ENCODE measurements at places on chromosomes 2 and 18.

- no peak for DNase-seq
Observed at GRCh38 chr2:197801033-197801432, 3.4 kb upstream of the PLCL1 start.

DNA sequence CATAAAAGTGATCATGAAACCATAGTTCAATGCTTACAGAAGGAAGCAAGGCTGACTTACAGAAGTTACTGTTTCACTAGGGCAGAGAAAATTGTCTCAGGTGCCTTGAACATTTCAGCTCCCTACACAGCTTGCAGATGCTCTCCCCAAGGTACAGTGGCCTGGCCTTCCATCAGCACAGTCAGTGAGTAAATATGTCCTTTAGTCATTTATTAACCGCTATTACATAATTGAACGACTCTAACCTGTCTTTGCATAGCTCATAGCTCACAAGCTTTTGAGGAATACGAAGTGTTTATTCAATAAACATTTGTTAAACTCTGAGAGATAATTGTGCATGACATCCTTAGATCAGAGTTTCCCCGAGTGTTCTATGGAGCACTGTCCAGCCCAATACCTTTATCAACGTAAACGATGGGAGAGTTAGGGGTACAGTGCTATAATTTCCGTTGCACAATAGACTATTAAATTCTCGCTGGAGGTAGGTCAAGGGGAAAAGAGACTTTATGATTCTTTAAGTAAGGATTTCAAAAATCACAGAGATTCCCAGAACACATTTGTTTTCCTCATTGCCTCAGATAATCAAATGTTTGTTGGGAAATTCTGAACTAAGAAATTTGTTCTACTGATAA lies 677.8 kb downstream of the TSN start:
- DNase-seq: no peak

- no peak for DNase-seq
Observed at GRCh38 chr2:214482728-214483127, 71.9 kb downstream of the VWC2L start.

DNA sequence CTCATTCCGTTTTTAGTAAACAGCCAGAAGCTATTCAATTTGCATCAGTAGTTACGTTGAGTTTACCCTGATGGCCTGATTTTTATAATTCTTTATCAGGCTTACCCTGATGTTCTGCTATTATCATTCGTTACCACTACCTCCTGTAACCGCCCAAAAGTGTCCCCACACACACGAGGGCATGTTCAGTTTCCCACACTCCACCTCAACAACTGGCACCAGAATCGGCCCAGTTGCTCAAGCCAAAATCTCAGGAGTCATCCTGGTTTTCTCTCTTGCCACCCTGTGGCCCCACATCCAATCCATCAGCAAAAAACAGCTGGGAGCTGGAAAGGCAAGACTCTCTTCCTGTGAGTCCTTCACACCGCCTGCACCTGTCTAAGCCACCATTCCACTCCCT lies 102.9 kb upstream of the RAB6C start:
- no peak for DNase-seq

DNA sequence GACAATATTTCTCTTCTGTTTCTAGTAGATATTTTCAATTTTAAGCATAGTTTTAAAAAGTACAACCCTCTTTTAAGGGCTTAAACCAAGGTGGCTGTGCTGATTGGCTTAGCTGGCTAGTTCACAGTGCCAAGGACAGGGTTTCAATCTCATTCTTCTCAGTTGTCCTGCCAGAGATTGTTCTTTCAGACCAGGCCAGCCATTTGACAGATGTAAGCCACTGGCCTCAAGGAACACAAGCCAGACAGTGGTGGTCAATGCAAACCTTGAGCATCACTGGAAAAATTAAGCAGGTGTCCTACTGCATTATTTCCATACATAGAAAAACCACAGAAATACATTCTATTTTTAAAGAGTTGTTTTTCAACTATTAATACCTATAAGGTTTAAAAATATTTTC lies 5.9 kb downstream of the RNF103 start:
- no peak for DNase-seq

- DNase-seq: no peak
Observed at GRCh38 chr2:218993345-218994315, at the start of gene CRYBA2. Gene CRYBA2 (minus strand): TSS chr2:218993422. CDS start chr2:218993176, 246 bp downstream.

DNA sequence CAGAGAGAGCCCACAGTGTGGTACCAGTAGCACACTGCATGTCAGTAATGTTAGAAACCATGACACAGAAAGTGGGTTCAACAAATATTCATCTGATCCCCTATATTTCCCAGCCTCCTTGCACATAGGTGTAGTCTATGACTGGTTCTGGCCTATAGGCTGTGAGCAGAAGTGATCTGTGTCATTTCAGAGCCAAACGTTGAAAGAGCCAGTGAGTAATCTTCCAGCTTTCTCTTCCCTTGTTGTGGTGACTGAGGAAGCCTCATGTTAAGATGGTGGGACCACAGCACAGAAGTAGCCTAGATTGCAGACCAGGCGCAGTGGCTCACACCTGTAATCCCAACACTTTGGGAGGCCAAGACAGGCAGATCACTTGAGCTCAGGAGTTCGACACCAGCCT lies 4.1 kb downstream of the TMEM237 start:
- DNase-seq: no peak

DNA sequence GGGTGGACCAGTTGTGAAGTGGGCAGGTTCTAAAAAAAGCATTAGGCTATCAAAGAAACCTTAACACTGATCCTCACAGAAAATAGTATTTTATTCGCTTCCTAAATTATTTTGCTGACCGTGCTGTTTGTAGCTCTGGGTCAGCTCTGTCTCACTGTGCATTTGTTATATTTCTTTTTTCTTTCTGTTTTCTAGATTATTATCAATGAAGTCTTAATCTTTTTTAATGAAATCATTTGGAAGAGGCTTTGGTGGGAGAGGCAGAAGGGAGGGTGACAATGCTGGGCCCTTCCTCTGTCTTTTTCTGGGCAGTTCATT lies 213.6 kb downstream of the PTGR3 start:
- DNase-seq: no peak

DNA sequence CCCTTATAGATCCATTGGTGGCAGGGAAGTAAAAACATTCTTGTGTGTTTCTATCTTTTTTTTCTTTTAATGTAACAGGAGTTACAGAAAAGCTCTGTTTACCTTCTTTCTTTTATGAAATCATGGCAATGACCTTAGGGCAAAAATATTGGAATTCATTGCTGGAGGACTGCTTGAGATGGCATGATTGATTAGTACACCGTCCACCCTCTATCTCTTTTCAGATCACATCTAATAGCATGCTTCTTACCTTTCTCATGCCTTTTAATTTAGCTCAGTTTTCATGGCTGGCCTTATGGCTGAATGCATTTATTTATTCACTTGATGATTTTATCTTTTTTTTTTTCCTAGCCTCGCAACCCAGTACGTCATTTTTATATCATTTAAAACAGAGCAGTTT lies 177.6 kb upstream of the CDH20 start:
- no peak for DNase-seq

DNA sequence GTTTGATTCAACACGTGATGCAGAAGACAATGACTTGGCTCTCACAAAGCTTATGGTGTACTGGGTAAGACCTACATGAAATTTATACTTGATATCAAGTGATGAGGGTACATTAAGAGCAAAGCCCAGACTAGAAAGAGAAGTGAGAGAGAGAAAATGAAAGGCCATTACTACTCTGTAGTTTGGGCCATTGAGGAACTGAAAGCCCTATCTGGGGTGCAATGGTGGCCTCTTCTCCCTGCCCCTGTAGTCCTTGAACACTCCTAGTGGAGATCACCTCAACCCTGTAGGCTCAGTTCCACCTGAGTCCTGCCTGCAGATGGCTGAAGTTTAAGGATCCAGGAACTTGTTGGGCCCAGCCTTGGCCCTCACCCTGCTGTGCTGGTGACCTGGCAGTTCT lies 569.8 kb upstream of the MEX3C start:
- no peak for DNase-seq

GRCh38 chr2:85704800-85705679 lies 10.9 kb downstream of the GNLY start:
- peak; percentile 16 for DNase-seq

- DNase-seq: peak; percentile 97
Observed at GRCh38 chr18:9102508-9103375, at the start of gene NDUFV2. Gene NDUFV2 (plus strand): TSS chr18:9102699. CDS start chr18:9102744, 45 bp downstream.

GRCh38 chr18:66150650-66151049 lies 399.8 kb downstream of the CDH7 start:
- no peak for DNase-seq

DNA sequence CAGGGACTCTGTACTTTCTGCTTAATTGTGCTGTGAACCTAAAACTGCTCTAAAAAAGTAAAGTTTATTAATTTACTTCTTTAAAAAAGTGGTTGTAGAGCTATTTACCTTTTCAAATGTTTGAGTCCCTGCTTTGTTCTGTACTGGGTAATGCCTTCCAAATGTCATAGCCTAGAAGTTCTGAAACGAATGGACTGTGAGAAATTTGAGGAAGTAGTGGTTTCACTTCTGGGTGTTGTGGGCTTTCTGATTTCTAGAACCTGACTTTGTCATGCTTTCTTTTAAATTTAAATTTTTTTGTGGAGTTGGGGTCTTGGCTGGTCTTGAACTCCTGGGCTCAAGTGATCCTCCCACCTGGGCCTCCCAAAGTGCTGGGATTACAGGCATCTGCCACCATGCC lies 44.6 kb downstream of the SMAD4 start:
- no peak for DNase-seq

DNA sequence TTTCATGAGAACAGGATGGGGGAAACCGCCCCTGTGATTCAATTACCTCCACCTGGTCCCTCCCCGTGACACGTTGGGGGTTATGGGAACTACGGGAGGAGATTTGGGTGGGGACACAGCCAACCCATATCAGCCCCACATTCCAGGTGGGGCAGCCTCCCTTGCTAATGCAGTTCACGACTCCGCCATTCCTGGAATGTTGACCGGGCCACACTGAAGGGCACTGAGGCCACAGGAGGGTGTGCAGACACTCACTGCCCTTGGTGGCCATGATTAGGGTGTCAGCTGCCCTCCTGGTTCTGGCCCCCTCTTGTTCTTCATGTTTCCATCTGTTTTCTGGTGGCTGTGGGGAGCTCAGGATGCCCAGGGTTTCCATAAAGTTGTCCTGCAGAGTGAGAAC lies 176.3 kb downstream of the TWIST2 start:
- DNase-seq: no peak

- DNase-seq: no peak
Observed at GRCh38 chr2:67471681-67472080, 74.5 kb downstream of the ETAA1 start.

- DNase-seq: no peak
Observed at GRCh38 chr2:233363744-233364235, 9.5 kb downstream of the DGKD start.

DNA sequence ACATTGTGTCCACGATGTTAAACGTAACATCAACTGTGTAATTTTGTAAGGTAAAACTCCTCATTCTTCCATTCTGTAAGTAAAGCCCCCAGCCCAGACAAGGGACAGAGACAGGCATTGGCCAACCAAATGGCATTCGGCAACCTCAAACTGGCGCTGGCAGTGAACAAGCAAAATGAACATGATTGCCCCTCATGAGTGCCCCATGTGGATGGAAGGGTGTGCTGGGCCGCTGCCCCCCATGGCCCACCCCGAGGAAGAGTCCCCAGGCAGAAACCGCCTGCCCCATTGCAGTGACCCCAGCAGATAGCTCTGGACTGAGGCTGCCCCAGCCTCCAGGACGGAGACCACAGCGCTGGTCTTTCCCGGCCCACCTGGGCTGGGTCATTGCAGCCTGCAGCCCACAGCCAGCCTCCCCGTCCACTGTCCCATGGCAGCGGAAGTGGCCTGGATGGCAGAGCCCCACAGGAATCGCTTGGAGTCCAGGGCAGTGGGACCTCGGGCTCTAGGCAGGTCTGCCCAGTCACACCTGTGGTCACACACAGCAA lies 220.2 kb downstream of the HDAC4 start:
- no peak for DNase-seq

DNA sequence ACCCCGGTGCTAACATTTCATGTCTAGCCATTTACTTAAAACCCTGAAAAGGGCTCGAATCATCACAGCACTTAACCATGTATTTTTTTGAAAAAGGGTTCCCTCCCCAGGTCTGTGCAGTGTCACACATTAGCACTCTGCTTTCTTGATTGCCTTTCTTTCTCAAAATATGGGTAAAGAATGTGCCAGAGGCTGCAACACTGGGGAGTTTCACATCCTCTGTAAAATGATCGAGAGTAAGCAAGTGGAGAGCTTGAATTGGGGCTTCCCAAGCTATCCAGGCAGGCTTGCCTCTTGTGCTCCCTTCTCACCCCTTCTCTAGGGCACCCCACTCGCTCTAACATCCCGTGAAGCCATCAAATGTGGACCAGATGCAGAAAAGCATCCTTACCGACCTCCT lies 177.0 kb upstream of the CCDC68 start:
- no peak for DNase-seq

- DNase-seq: no peak
Observed at GRCh38 chr2:23157812-23158211, 227.2 kb upstream of the KLHL29 start.

DNA sequence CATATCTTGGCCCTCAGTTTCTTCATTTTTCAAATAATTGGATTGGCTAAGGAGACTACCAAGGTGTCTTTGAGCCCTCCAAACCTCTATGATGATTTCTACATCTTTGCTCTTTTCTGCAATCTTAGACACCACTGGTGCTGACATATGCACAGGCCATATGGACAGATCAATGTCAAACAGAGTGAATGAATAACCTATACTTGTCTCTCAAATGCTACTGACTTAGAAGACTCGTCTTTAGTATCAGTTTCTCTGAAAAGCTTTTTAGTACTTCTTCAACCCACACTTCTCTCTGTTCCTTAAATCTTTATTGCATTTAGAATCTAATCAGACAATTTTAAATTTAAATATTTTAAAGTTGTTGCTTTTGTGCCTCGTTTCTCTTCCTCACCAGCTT lies 258.2 kb downstream of the LTBP1 start:
- DNase-seq: no peak

DNA sequence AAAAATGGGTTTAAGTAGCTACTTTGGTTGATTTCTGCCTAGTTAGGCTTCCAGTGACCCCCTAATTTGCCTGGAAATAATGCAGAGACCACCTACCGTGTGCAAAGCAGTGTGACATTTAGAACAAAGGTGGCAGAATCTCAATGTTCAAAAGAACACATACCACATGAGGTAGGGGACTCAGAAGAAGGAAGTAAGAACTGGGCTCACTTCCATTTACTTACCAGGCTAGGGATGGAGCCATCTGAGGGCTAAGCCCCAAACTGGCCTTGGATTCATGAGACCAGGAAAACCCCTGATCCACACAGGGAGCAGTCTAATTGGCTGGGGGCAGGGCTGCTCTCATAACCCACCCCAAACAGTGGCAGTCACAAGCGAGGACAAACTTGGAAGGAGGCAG lies 190.7 kb downstream of the NCKAP5 start:
- DNase-seq: no peak

- no peak for DNase-seq
Observed at GRCh38 chr18:37783771-37784170, 218.2 kb upstream of the CELF4 start.

- DNase-seq: no peak
Observed at GRCh38 chr2:26177122-26177521, 4.2 kb downstream of the GAREM2 start.

GRCh38 chr2:219252084-219252483 lies 959 bp upstream of the TUBA4B start:
- no peak for DNase-seq

Measured in CD4-positive, alpha-beta memory T cell (primary cell).